CD4-positive, alpha-beta T cell treated with Interleukin-10 for 1 hour (primary cell): ENCODE measurements at places on chromosomes 6 and 20.

GRCh38 chr6:7100753-7101081 is 7.0 kb upstream of the RREB1 start:
- no peak for DNase-seq

GRCh38 chr6:16232086-16232485 is 6.3 kb upstream of the GMPR start:
- no peak for DNase-seq

DNA sequence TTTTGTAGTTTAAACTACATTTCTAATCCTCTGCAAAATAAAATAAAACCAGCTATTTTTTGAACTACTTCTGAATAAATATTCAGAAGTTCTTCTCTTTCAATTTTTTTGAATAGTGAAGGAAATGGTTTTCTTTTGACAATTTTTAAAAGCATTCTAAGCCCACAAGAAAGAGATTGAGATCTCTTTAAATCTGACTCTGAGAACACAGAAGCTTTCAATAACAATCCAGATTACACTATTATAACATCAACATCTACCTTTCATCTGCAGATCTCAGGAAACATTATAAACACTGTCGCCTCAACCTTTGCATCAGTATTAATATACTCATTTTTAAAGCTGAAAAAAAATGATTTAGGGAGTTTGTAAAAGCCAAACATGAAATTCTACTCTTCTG is 247.5 kb upstream of the PREP start:
- DNase-seq: no peak

DNA sequence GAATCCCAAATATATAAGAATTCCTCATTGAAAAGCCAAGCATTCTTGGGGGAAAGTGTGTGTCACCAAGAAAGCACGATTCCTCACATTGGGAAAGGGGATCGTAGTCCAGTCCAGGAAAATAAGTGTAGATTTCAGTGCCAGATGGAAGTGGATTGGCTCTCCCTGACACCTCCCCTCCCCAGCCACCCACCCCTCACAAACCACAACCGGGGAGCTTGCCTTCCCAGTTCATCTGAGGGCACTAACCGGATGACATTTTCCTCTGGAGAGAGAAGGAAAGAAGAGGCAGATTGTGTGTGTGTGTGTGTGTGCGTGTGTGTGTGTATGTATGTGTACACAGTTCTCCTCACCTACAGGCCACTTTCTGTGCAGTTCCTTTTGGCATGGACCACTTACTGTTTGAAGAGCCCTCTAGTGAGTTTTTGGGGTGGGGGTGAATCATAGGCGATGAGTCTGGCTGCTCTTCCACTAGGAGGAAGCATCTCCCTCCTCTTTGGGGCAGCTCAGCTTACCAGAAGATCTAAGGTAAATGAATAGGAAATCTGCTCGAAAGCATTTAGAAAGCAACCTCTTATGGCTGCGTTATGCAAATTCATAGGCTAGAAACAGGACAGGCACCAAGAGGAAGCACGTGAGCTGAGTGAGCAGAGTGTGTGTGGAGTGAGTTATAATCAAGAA is 20.8 kb downstream of the DAAM2 start:
- DNase-seq: no peak

GRCh38 chr6:101395345-101395744 is 1.8 kb downstream of the GRIK2 start:
- no peak for DNase-seq

- DNase-seq: no peak
Observed at GRCh38 chr20:50230871-50231560, 40.4 kb downstream of the CEBPB start.

DNA sequence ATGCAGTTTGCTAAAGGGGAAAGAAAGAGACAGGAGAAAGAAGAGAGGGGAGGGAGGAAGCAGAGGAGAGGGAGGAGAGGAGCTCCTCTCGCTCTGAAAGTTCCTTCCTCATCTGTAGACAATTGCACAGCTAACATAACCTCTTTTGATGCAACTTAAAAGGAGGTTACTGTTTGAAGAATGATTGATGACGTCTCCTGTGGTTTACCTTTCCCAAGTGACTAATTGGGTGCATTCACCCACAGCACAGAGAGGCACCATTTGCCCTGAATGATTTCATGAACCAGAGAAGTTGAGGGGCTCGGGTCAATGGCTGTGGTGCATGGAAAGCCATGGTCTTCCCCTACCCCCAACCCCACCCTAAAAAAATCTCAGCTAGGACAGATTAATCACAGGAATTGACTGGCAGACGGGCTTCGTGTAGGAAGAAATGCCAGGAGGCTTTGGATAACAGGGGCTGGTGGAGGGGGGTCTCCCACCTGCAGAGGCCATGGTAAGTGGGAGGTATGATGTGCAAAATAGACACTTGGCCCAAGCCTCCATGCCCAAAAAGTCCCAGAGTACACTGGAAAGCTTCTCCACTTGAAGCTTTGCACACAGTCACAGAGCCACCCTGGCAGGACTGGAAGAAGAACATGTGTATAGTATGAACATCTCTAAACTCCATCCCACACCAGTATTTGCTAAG is 213.7 kb downstream of the ANKRD60 start:
- peak; percentile 36 for DNase-seq

DNA sequence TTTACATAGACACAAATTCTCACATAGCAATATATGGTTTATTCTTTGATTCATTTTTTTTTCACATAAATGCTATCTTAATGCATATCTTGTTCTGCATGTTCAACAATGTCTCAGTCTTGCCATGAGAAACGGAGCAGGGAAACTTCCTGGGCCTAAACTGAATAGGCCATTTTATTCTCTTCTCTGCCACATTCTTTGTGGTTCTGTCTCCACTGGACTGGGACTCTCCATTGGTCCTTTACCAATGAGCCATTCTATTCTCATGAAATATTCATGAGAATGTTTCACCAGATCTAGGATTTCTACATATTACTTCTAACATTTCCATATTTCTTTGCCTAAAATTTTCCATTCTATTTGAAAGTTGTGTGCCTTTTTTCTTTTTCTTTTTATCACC is 42.8 kb downstream of the LAMA2 start:
- no peak for DNase-seq

GRCh38 chr6:100465701-100466409 is 1.1 kb upstream of the SIM1 start:
- DNase-seq: no peak

DNA sequence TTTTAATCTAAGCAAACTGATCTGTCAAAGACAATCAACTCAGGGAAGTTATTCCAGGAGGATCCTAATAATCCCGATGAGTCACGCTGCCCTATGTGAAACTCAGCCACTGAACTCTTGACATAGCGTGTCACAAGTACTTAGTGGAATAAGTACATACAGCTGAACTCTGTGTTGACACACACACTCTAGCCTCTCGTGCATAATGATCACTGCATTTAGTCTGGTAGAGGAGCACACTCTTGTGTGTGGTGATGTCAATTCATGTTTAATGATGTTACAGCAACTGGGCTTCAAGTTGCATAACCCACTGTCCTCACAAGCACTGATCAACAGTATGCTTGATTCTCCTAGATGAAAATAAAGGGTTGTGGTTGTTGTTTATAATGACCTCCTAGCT is 148.3 kb downstream of the HACE1 start:
- DNase-seq: no peak

DNA sequence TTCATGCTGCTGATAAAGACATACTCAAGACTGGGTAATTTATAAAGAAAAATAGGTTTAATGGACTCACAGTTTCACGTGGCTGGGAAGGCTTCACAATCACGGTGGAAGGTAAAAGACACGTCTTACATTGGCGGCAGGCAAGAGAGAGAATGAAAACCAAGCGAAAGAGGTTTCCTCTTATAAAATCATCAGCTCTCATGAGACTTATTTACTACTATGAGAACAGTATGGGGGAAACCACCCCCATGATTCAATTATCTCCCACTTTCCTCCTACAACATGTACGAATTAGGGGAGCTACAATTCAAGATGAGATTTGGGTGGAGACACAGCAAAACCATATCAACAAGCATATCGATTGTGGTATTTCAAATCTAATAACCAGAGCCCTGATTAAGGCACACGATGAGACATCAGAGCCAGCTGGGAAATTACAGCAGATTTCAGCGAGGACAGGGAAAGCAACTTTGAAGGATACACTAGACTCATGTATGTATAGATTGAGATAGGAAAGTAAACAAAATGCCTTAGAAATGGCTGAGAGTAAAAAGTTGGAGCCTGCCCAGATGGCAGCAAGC is 129.8 kb upstream of the GJE1 start:
- DNase-seq: no peak
